HT1080 (cell line): ENCODE measurements at places on chromosomes 7 and 10. TPM values are rescaled to one million over a fixed set of nuclear protein-coding genes. Genes with fewer than 3 reads are reported as not detected.

Gene IGFBP3
- not detected in 2 replicates for total RNA-seq

Gene RNF148
- 0.18 and 0.43 TPM in 2 replicates for total RNA-seq

Gene SHTN1
- total RNA-seq, result 3.9 and 7.1 TPM in 2 replicates

Gene ZCWPW1
- total RNA-seq, result 1.0 and 1.1 TPM in 2 replicates

Gene FBH1
- total RNA-seq, result 66.5 and 77.0 TPM in 2 replicates

Gene MINDY3
- 15.4 and 17.4 TPM in 2 replicates for total RNA-seq

Gene ZNF488
- total RNA-seq, result 0.10 and 0.11 TPM in 2 replicates

Gene AGBL3
- 1.1 and 1.2 TPM in 2 replicates for total RNA-seq

Gene GRB10
- 11.6 and 18.2 TPM in 2 replicates for total RNA-seq

- DNase-seq, result no peak
Observed at GRCh38 chr7:49695971-49696370, 77.5 kb upstream of the VWC2 start.

DNA sequence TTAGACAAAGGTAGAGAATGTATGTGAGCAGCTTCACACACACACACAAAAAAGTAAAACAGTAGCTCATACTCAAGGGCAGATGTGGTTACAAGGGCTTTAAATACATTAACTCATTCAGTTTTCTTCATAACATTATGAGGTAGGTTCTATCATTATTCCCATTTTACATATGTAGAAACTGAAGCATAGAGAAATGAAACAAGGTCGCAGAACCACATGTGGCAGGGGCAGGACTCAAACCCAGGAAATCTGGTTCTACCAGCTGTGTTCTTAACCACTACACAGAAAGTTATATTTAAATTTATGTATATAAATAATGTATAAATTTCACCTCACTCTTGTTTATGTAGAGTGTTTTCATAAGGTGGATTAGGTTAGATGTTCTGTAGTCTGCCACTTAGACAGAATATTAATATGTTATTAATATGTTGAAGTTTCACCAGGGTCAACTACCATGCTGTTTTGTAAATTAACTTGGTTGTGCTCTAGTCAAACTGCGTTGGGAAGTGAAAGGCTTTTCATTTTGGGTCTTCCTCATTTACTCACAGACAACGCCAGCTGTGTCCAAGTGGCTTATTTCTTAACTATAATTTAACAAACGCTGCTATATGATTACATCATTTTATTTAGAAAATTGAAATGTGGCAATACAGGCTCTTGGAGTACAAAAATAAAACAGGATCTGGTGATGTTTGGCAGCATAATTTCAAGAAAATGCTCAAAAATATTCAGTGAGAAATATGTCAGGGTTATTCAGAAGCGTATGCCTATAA lies 138.4 kb downstream of the MDFIC start:
- no peak for DNase-seq

GRCh38 chr10:73908853-73909539 lies 1.9 kb upstream of the PLAU start:
- DNase-seq, result peak; percentile 99

GRCh38 chr7:121397361-121397760 lies 1.3 kb upstream of the FAM3C start:
- no peak for DNase-seq

DNA sequence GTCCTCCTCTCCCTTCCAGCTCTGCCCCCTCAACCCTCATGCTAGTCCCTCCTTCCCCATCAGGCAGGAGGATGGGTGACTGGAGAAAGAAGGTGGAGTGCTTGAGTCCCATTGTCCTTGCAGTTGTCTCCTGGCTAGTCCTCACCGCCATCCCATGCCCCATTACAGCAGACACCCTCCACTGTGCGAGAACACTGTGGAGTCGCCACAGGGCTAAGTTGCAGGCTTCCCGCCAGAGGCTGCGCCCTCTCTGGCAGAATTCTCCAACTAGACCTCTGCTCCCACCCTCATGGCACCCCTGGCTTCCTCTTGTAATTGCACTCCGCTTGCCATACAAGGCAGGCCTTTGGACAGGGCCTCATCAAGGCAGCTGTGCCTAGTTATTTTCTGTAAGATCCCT lies 3.1 kb downstream of the GIMAP2 start:
- DNase-seq, result no peak

GRCh38 chr7:21603972-21604749 lies 61.3 kb downstream of the DNAH11 start:
- no peak for DNase-seq

GRCh38 chr10:75527542-75527941 lies 96.1 kb downstream of the LRMDA start:
- DNase-seq, result no peak

DNA sequence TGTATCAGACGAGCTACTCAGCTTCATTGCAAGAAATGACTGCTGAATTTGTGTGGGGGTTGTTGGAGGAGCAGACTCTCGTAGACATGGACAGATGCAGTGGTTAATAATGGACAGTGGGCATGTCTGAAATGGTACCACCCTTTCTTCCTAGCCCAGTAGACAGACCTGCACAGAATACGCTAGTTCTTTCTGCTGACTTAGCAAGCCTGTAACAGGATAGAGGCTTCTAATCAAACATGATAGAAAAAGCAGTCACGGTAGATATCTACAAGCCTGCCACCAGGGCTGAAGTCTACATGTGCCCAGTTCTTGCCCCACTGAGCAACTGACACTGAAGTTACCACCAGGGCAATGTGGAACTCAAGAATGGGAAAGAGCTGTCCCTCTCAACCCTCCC lies 188.0 kb downstream of the FANK1 start:
- DNase-seq, result no peak

GRCh38 chr10:104350127-104350635 lies 3.5 kb upstream of the CFAP58 start:
- peak; percentile 71 for DNase-seq

DNA sequence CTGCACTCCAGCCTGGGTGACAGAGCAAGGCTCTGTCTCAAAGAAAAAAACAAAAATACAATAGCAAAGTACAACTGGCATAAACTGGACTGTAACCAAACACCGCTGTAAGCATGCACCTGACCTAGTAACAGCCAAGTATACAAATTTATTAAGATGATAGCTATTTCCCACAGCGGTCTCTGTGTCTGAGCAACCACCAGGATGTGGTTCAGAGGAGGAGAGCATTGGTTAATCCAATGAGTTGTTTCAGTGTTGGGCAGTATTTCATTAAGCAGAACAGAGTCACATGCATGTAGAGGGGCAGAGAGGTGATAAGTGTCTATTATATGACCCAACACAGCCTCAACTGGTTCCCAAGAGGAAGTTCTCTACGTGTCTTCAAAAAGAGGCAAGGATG lies 4.0 kb downstream of the SLC16A12 start:
- DNase-seq, result peak; percentile 54

DNA sequence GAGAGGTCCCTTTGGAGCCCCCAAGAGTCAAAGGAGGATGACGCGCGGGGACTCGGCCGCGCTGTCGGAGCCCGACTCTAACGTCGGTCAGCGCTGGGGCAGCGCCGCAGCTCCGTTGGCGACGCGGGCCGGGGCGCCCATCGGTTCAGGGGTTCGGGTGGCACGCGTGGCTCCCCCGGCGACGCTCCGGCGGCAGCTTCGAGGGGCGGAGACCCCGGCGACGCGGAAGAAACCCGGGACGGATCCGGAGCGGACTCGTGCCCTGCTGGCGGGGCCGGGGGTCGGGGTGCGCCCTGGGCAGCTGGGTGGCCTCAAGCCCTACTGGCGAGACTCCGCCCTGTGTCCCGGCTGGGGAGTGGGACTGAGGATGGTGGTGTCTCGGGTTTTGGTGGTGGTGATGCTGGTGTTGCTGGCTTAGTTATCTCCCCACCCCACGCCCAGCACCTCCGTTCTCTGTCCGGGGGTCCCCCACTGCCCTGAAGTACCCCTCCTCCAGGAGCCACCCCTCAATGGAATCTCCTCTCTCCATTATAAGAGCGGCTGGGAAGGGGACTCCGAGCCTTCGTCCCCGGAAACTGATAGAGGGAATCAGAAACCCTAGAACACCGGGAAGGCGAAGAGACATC lies at the start of gene NAT16:
NAT16 (minus strand) TSS at position 164 of the 626 bp plus-strand sequence. CDS start 5,486 bp downstream, outside the sequence.
- no peak for DNase-seq

GRCh38 chr7:78284945-78285344 lies 486.4 kb downstream of the PHTF2 start:
- no peak for DNase-seq

DNA sequence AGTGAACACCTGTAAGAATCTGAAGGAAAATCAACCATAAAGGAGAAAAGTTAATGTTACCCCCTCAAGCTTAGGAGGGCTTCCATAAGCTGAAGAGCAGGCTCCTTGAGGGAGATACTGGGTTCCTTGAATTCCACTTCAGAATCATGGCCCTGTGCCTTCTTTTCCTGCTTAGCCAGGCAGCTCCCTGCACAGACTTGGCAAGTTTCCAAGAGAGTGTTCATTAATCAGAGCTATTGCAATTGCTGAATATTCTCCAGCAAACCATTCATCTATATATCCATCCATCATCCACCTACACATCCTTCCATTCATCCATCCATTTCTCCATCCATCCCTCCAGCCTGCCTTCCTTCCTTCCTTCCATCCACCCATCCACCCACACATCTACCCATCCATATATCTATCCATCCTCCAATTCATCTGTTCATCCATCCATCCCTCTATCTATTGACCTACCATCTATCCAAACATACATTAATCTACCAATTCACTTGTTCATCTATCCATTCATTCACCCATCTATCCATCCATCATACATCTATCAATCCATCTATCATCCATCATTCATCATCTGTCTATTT lies 574.4 kb downstream of the PTPRN2 start:
- DNase-seq, result no peak

DNA sequence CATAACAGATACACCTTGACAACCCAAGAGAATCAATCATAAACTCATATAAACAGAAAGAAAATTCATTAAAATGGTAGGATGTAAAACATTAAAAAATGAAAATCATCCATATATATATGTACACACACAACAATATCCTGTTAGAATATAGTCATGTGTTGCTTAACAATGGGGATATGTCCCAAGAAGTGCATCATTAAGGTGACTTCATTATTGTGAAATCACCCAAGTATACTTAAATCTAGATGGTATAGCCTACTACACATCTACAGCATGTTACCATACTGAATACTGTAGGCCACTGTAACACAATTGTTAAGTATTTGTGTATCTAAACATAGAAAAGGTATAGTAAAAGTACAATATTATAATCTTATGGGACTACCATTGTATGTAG lies 115.8 kb upstream of the TMEM168 start:
- no peak for DNase-seq

GRCh38 chr10:97011397-97011796 lies 174.4 kb downstream of the SLIT1 start:
- DNase-seq, result no peak

DNA sequence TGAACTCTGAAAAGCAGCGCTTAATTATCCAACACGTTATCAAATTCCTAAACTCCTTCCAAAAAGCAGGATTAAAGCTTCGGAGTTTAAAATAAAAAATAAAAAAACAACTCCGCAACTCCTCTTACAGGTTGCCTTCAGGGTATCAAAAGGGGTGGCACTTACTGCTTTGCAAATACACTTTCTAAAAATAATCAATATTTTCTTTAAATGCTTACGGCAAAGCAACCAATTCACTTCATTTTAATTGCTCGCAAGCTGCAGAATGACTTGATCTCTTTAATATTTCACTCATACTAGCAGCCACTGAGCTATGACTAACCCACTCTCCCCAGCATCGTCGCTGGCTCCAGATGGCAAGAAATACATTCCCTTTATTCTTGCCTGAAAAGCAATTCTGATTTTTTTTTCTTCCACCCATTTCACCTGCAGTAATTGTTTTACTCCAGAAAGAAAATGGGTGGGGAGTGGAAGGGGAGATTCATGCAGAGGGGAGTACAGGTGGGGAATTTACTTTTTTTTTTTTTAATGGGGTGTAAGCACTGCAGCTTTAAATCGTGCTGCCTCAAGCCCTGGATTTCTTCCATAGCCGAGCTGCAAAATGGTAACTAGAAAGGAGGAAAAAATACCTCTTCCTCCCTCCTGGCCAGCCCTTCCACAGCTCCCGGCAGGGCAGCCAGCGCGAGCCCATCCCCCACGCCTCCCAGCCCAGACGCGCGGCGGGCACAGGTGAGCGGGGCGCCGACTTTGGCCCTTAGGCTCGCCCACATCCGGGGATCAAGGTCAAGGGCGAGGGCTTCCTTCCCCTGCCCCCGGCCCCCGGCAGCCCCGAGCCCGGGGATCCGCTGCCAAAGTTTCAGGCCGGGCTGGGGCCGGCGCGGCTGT lies 54.2 kb upstream of the FHIP2A start:
- peak; percentile 5 for DNase-seq

DNA sequence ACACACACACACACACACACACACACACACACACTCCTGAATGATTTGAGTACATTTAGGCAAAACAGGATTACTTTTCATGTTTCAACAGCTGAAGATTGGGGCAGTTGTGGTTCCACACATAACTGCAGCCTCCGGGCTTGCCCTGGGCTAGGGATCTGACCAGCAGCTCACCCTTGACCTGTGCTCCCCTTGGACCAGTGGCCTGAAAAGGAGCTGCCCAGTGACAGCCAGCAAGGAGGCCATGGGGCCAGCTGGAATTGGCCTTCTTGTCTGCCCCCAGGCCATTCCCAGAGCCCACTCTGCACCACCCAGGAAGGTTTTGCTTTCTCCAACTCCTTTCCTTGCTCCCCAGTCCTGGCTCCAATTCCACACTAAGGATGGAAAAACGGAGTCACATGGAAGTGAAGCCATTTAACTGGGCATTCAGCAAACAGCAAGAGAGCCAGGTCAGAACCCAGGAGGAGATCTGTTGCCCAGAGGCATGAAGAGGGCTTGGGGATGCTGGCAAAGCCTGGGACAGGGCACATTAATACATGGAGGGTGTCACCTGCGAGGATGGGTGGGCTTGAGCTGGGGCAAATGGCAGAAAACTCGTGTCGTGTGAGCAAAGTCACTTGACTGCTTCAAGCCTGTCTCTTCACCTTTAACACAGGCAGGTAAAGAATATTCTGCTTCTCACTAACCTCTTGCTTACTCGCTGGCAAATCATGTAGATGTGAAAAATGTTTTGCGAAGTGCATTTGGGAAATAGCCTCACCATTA lies 61.5 kb upstream of the GDF10 start:
- DNase-seq, result no peak

- no peak for DNase-seq
Observed at GRCh38 chr7:106480616-106481031, 180.3 kb downstream of the CCDC71L start.
